Activated T-helper 1 cell treated with anti-CD3 and anti-CD28 coated beads, Interleukin-12 subunit alpha, Interleukin-12 subunit beta, Interleukin-2, Interleukin-4 antibody, amounts not matched to agents 30 ng/mL and 10 ng/mL and 1 ng/mL, durations not matched to agents 14 hours and 24 hours and 36 hours (primary cell): ENCODE measurements at places on chromosomes 16 and 17. TPM values are rescaled to one million over a fixed set of nuclear protein-coding genes. Genes with fewer than 3 reads are reported as not detected.

MT1M gene
- not detected in 2 replicates for total RNA-seq

TMEM204 gene
- total RNA-seq = 22.8 and 23.7 TPM in 2 replicates

DNA sequence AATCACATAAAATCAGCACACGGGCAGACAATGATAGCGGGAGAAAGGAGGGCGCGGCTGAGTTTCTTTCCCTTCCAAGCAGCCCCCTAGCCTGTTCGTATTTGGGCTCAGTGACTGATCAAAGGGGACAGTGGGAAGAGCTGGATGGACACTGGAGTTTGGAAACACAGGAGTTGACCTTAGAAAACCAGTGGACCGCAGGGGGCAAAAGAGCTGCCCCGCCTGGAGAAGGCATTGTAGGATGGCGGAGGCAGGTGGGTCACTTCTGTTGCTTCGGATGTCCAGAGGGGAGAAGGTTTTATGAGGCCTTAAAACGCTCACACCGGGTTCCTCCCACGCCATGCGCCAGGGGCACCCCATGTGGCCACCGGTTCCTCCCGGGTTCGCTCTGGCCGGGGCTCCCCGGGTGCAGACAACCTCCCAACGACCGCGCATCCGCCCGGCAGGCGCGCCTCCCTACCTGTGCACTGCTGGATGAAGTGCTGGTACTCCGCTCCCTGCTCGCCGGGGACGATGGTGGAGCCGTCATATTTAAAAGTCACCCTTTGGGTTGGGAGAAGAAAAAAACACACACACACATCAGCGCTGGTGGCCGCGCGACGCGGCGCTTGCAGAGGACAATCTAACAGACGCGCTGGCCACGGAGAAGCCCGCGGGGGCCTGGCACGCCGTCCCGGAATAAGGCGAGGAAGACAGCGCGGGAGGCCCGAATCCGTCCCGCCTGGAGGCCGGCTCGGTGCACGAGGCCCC is 662 bp downstream of the COTL1 start:
- peak; percentile 37 for DNase-seq

GRCh38 chr17:882827-883585 is 96.6 kb downstream of the NXN start:
- no peak for DNase-seq

GRCh38 chr17:43650471-43650870 is 11.3 kb downstream of the MEOX1 start:
- DNase-seq = no peak

- DNase-seq = peak; percentile 75
Measured at GRCh38 chr16:79601931-79602627, 1.5 kb upstream of the MAF start.
